ENCODE measurements at places on chromosomes 6 and 20. TPM values are rescaled to one million over a fixed set of nuclear protein-coding genes. Genes with fewer than 3 reads are reported as not detected.

GRCh38 chr6:114051031-114051430 is 80.1 kb upstream of the HDAC2 start:
- H3K27ac ChIP-seq = no peak overlapping the region
- no peaks in the 10 kb centered on the region for H3K4me1 ChIP-seq
- no peak overlapping the region for H3K4me3 ChIP-seq
- H3K36me3 ChIP-seq = no peaks in the 10 kb centered on the region

- no peak for DNase-seq
- no peak overlapping the region for H3K27ac ChIP-seq
- no peaks in the 10 kb centered on the region for H3K36me3 ChIP-seq
- no peaks in the 10 kb centered on the region for H3K4me1 ChIP-seq
- no peaks in the 10 kb centered on the region for H3K27me3 ChIP-seq
Measured at GRCh38 chr6:80641591-80641990, 535.1 kb downstream of the BCKDHB start.

MAP1LC3A gene
- total RNA-seq = 100.0 TPM

TMEM170B gene
- total RNA-seq = 6.5 TPM

CYP39A1 gene
- 13.5 TPM for total RNA-seq

AVP gene
- total RNA-seq = 1.3 TPM

HLA-DPA1 gene
- 48.9 TPM for total RNA-seq

Measured in testis (tissue), 5 donors.